ENCODE measurements at places on chromosomes 5 and 9.

- DNase-seq: no peak
Observed at GRCh38 chr9:70472268-70473249, 58.1 kb upstream of the KLF9 start.

- no peak for DNase-seq
Observed at GRCh38 chr9:70595211-70595610, 180.8 kb upstream of the KLF9 start.

DNA sequence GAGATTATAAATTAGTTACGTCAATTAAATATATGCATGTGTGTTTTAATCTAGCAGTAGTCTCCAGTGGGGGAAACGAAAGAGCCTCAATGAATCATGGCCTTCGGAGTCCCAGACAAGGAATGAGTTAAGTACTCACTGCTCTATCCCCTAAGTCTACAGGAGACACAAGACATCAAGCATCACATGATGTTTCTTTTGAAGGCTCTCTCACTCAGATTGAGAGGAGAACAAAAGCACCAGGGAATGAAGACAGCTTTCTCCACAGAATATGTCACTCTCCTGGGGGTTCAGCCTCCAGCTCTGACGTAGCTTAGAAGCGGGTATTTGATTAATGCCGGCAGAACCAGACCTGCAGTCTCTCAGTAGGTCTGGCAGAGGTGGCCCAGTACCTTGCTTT is 381.4 kb downstream of the ACTL7B start:
- DNase-seq: no peak

GRCh38 chr5:72194846-72195245 is 87.6 kb downstream of the MAP1B start:
- DNase-seq: no peak

- no peak for DNase-seq
Observed at GRCh38 chr9:91151718-91152095, 210.0 kb downstream of the AUH start.

DNA sequence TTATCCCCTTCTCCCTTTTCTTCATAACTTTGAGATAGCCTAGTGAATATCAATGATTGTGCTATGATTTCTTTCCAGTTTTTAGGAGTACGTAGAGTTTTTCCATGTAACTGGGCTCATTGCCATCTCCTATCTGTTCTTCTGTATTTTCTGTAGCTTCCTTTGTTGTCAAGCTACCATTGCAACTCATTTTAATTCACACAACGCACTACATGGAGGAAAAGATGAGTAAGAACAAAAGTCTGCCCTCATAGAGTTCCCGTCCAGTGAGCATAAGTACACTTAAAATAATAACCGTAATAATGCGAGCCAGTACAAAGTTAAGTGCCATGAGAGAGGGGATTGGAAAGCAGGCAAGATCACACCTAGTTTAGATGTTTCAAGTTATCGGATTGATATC is 177.7 kb downstream of the PAM start:
- no peak for DNase-seq

- DNase-seq: no peak
Observed at GRCh38 chr9:37148181-37148580, 27.8 kb downstream of the ZCCHC7 start.

- no peak for DNase-seq
Observed at GRCh38 chr5:173970878-173971650, 17.9 kb upstream of the C5orf47 start.

DNA sequence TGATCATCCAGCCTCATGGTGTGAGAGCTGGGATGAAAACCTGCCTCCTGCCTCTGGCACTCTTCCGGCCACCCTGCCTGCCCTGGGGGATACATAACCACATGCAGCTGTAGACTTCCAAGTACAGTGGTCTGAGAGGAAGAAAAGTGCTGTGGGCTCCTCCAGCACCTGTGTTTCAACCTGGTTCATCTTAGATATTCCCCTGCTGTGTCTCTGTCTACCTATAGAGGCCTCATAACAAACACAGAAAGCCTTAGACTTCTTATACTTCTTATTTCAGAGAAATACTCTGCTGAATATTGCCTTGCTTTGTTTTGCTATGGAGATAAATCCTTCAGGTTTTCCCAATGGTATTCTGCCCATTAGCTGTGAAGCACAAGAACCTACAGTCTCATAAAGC is 19.6 kb upstream of the TNFAIP8 start:
- no peak for DNase-seq

- DNase-seq: no peak
Observed at GRCh38 chr9:104802110-104802509, 38.2 kb downstream of the NIPSNAP3B start.

- no peak for DNase-seq
Observed at GRCh38 chr5:59645380-59645779, 248.1 kb downstream of the PDE4D start.

GRCh38 chr9:111039231-111039906 is 1.1 kb upstream of the LPAR1 start:
- DNase-seq: no peak

DNA sequence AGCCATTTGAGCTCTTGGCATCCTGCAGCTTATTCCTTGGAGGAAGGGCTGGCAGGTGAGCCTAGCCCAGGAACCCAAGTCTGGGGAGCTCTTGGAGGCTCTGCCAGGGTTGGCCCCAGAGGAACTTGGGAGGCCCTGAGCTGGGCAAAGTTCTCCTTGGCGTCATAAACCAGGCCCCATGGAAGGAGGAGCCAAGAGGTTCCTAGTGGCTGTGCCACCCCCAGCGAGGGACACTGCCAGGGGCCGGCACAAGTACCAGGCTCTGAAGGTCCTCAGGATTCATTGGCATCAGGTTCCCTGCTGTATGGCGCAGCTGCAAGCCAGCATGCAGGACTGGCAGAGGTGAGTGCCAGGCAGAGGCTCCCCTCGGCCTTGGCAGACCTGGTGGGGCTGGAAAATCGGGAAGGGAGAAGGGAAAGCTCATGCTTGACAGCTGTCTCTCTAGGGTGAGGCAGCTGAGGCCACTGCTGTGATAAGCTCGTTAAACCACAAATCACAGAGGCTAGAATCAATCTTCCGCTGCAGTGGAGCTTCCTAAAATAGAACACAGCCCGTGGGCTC is 54.6 kb upstream of the SYNPO start:
- no peak for DNase-seq

- peak; percentile 68 for DNase-seq
Observed at GRCh38 chr9:116661037-116661954, 25.8 kb upstream of the TRIM32 start.

GRCh38 chr9:114559830-114560513 is 27.6 kb upstream of the ATP6V1G1 start:
- DNase-seq: no peak

GRCh38 chr5:124733329-124733650 is 13.1 kb downstream of the ZNF608 start:
- no peak for DNase-seq

DNA sequence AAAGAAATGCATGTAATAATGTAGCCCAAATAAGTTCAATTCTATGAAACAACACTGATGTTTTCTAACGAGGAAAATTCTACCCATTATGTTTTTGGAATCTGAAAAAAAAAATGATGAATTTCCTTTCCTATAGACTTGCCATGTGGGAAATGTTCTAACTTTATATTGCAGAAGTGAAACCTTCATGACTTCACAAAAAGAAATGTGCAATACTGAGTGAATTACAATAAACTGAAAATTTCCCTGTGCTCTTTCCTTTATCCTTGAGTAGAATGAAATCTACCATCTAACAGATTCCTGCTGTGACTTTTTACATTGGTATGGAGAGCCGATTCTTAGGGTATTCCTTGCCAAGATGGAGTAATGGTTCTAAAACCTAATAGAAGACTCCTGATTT is 1622.5 kb downstream of the MAT2B start:
- no peak for DNase-seq

DNA sequence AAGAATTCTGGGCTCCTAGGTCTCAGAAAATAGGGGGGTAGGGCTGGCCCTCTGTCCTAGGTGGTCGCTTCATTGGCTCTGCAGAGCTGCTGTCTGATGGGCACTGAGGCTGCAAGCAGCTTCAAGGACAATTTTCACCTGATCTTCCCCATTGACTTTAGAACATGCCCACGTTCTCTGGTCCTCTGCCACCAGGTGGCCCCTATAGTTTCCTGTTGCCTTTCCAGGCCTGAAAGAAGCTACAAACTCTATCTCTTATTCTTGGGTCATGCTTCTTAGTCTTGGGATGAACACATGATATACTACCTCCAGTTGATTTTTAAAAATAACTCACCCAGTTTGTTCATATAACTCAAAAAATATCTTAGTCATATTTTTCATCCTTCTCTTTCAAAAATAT is 26.3 kb downstream of the SPZ1 start:
- DNase-seq: peak; percentile 21

DNA sequence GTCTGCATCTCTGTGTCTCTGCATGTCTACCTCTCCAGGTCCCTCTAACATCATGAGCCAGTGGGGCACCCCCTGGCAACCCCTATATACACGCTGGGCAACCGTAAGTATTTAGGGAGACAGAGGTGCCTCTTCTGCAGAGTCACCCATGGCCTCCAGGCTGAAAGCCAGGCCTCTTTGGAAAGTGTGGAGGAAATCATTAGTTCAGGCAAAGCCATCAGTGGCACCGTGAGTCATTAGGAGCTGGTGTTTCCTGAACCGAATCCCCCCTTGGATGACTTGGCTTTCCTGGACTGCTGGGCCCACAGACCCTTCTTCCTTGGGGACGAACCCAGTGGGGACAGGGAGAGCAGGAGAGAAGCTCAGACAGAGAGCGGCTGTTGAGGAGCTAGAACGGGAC is 174.8 kb downstream of the OLFM1 start:
- no peak for DNase-seq

All from LNCaP clone FGC (cell line).